ENCODE measurements at places on chromosomes 16 and 17. TPM values are rescaled to one million over a fixed set of nuclear protein-coding genes. Genes with fewer than 3 reads are reported as not detected.

The AANAT gene
- total RNA-seq, result not detected

The PRAC2 gene
- 11.7 TPM for total RNA-seq

The NLRC3 gene
- total RNA-seq, result 1.4 TPM

The SEC14L5 gene
- 1.4 TPM for total RNA-seq

The MYH11 gene
- 39.1 TPM for total RNA-seq

The ATP2C2 gene
- 253 TPM for total RNA-seq

The C17orf50 gene
- not detected for total RNA-seq

The TLCD1 gene
- 12.8 TPM for total RNA-seq

The TMC8 gene
- 8.8 TPM for total RNA-seq

The TP53TG3C gene
- not detected for total RNA-seq

The WFIKKN1 gene
- 3.6 TPM for total RNA-seq

The CRISPLD2 gene
- total RNA-seq, result 27.2 TPM

The CD300E gene
- total RNA-seq, result 0.39 TPM

The WNK4 gene
- 41.2 TPM for total RNA-seq

The HOXB13 gene
- 39.4 TPM for total RNA-seq

The GAS2L2 gene
- 0.08 TPM for total RNA-seq

The CTRB1 gene
- total RNA-seq, result not detected

The RNF227 gene
- 1.2 TPM for total RNA-seq

The TMC7 gene
- total RNA-seq, result 12.7 TPM

The MYH2 gene
- not detected for total RNA-seq

The BAHCC1 gene
- 12.2 TPM for total RNA-seq

The RMI2 gene
- total RNA-seq, result 8.3 TPM
